ENCODE measurements at places on chromosomes 4 and X.
A peak's percentile ranks its signal among the peaks of the same experiment; 100 is the strongest.

DNA sequence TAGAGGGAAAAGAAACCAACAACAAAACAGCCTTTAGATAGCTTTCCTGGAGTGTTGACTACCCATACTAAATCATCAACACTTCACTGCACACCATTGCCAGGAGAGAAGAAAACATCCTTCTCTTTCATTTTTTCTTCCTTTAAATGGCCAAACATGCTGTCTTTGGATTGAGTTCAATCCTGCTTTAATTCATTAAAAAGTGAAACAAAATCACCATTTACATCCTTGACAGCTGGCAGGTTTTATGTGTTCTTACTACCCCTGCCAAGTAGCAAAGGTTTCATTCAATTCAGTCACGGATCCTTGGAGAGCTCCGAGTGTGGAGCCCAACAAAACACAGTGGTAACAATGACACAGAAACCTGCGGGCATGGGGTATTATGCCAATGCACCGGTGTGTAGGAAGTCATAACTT, 568.3 kb downstream of the ANKRD50 start:
- DNase-seq = no peak

DNA sequence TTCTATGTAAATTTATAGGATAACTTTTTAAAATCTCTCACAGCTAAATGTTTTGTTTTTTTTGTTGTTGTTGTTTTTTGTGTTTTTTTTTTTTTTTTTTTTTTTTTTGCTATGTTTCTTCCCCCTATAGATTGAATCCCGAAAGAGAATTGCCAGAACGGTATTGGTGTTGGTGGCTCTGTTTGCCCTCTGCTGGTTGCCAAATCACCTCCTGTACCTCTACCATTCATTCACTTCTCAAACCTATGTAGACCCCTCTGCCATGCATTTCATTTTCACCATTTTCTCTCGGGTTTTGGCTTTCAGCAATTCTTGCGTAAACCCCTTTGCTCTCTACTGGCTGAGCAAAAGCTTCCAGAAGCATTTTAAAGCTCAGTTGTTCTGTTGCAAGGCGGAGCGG, 4.1 kb downstream of the BRS3 start:
- DNase-seq = no peak

GRCh38 chrX:11787564-11787963, 29.5 kb downstream of the MSL3 start:
- no peak for DNase-seq

DNA sequence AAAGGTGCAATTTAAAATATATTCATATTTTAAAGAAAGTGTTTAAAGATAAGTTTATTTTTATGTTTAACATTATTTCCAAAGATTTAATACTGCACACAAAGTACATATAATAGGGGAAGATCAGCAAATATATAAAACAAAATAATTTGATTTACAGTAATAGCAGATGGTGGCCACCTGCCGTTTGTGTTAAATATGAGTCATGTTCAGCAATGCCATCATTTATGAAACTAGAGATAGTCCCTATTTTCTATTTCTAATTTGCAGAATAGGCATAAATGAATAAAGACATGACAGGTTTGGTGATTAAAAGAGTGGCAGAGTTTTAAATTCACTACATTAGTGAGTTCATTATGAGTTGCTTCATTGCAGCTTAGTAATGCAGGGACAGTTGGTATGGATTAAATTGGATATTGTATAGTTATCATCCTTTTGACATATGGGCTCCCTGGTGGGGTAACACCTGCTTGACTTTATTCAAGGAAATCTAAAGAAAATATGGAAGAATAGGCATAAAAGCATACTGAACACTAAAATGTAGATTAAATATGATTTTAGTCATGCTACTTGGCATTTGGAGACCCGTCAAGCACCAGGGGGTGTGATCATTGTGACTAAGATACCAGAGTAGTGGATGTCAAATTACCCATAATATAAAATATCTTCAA, 78.8 kb upstream of the BANK1 start:
- no peak for DNase-seq

DNA sequence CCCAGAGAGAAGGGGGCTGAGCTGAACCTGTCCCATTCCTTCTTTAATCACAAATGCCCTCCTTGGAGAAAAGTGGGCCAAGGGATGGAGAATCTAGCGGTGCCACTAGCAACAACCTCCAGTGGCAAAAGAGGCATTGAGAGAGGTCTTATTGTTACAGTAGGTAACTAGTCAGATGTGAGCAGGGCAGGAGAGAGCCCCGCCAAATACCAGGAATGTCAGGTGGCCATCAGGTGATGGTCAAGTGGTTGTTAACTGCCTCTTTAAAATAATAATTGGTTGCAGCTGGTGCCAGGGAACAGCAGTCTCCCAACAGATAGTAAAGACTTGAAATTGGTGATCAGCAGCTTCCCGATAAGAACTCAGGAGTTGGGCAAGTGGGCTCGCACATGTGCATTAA, 116.1 kb downstream of the EVC2 start:
- no peak for DNase-seq

- DNase-seq = no peak
These were observed 3.2 kb upstream of the VGLL1 start for GRCh38 chrX:136528645-136529315.

GRCh38 chr4:55321707-55322264, 24.3 kb upstream of the SRD5A3 start:
- no peak for DNase-seq

DNA sequence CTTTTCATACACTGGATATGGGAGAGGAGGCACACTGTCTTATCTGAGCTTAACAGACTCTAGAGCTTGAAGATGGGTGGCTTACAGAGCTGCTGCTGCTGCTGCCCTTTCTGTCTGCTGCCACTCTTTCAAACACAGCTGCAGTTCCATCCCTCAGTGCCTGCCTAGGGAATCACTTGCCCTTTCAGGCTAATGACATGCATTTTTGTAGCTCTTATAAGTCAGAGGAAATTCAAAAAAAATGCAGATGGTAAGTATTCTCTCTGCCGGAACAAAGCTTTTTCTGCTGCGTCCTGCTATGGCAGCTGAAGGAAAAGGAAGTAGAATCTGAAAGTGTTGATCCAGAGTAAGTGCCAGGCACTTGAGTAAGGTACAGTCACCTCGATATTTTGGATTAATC, 460.4 kb upstream of the DIAPH2 start:
- DNase-seq = no peak

DNA sequence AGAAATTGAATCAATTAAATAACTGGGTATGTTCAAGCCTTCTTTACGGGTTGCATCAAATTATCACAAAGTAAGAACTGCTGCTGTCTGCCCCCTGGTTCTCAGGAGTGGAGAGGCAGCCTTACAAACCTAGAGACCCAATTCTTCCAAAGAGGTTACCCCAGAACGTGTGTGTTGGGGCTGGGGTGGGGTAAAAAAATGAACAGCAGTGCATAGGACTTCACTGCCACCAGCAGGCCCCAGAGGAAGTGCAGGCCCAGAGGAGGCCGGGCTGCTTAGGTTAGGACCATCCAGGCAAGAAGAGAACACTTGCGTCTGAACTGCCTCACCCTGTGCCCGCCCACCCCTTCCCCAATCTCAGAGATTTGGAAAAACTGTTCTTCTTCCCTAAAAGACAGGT, 1.5 kb upstream of the NWD2 start:
- no peak for DNase-seq

DNA sequence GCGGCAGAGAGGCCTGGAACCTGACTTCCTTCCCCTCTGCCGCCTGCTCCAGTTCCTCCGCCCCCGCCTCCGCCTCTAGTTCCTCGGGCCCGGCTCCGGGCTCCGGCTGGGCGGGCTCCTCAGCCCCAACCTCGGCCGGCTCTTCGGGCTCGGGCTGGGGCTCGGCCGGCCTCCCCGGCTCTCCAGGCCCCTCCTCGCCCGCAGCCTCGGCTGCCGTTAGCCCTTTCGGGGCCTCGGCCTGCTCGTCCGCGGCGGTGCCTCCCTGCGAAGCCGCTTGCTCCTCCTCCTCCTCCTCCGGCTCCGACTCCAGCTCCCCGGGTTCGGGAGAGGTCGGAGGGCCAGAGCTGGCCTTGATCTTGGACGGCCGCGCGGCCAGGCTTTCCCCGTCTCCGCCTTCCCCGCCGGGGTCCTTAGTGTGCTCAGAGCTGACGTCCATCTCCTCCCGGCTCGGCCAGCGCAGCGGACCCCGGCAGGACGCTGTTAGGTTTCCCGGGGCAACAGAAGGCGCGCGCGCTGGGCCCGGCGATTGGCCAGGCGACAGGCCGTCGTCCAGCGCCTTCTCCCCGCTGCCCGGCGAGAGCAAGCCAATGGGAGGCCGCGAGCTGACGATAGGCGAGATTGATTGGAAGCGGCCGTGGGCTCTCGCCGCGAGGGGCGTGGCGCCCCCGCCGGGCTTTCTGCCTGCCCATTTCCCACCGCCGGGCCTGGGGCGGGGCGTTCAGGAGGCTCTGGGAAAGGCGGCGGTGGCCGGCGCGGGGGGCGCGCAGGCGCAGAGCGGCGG, 479 bp upstream of the TADA2B start:
- peak; percentile 86 for DNase-seq

DNA sequence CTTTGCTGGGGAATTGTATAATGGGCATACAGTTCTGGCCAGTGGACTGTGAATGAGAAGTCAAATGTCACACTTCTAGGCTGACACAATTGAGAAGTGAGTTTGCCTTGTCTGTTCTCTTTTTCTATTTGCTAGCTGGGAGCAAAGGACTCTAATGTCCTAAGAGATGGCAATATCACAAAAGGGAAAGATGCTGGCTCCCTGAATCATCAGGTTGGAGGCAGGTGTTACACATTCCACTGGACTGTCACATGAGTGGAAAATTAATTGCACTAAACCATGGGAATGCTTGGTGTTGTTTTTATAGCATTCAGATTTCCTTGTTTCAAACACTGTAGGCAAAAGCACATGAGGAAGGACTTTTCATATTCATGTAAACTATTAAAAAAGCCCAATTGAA, 388.3 kb downstream of the ADAM29 start:
- no peak for DNase-seq

DNA sequence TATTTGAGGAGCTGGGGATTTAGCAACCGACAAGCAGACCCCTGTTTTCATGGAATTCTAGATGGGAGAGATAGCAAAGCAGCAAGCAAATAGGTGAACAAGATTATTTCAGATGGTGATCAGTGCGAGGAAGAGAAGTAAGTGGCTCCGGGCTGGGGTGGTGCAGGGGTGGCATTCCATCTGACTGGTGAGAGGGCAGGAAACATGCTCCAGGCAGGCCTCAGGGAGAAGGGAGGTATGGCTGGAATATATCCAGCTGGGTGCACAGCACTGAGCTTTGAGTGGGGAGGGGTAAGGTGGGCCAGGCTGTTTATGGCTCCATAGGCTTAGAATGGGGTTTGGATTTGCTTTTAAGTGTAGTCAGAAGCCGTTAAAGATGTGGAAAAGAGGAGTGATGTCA, 21.2 kb downstream of the PTTG2 start:
- DNase-seq = no peak

GRCh38 chr4:16142598-16143310, 58.9 kb upstream of the PROM1 start:
- no peak for DNase-seq

GRCh38 chrX:101203761-101204351, 15.7 kb upstream of the DRP2 start:
- no peak for DNase-seq

DNA sequence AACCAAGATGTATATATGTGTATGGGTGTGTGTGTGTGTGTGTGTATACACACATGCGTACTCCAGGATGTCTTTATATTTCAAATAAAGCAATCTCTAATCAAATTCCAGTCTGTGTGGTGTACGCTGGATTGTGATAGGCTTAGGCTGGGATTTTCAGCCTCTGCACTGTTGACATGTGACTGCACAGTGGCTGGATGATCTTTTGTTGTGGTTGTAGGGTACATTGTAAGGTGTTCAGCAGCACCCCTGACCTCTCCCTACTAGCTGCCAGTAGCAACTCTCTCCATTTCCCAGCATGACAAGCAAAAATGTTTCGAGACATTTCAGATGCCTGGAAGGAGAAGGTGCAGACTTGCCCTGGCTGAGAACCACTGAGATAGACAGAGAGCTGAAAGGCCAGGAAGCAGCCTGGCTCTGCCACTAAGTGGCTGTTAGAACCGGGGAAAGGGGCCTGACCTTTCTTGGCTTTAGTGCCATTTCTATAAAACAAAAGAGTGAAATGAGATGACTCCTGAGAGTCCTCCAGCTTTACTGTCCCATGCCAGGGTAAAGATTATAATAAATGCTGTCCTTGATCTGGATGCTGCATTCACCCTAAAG, 10.5 kb downstream of the PGM2 start:
- no peak for DNase-seq

DNA sequence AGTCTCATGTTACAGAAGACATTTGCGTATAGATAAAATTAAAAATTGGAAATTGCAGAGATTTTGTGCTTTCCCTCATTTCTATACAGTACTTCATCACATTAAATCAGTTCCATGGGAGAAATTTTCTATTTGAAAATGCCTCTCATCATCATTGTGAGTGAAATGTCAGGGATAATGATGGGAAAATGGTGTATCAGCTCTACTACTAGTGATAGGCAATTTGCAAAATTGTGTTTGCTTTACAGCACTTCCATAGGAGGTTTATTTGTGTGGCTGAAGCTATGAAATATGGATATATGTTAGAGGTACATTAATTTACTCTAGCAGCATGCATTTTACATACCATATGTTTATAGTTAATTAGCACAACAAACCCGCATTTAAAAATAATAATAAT, 21.0 kb upstream of the ANAPC4 start:
- no peak for DNase-seq

DNA sequence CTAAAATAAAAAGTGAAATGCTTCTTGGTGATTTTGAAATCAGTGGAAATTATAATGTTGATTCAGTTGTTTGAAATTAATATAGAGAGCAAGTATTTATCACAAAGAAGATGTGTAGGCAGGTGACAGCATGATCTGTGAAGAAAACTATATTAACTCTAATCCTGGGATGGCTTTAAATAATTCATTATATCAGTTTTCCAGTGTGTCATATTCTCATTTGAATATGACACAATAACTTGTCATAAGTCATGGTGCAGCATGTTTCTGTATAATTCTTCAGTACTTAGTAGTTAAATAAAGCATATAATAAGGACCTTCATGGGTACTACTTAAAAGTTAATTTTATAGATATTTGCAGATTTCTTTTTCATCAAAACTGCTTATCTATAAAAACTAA, 573.6 kb downstream of the INPP4B start:
- no peak for DNase-seq

- no peak for DNase-seq
These were observed 353.4 kb downstream of the SPRY1 start for GRCh38 chr4:123750044-123750443.

DNA sequence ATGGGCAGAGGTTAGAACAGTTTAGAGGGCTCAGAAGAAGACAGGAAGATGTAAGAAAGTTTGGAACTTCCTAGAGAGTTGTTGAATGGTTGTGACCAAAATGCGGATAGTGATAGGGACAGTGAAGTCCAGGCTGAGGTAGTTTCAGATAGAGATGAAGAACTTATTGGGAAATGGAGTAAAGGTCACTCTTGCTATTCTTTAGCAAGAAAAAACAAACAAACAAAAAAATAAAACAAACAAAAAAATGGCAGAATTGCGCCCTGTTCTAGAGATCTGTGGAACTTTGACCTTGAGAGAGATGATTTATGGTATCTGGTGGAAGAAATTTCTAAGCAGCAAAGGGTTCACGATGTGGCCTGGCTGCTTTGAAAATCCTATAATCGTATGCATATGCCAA, 185.1 kb upstream of the SFRP2 start:
- no peak for DNase-seq
